ENCODE measurements at places on chromosomes 16 and 17.
A peak's percentile ranks its signal among the peaks of the same experiment; 100 is the strongest.

DNA sequence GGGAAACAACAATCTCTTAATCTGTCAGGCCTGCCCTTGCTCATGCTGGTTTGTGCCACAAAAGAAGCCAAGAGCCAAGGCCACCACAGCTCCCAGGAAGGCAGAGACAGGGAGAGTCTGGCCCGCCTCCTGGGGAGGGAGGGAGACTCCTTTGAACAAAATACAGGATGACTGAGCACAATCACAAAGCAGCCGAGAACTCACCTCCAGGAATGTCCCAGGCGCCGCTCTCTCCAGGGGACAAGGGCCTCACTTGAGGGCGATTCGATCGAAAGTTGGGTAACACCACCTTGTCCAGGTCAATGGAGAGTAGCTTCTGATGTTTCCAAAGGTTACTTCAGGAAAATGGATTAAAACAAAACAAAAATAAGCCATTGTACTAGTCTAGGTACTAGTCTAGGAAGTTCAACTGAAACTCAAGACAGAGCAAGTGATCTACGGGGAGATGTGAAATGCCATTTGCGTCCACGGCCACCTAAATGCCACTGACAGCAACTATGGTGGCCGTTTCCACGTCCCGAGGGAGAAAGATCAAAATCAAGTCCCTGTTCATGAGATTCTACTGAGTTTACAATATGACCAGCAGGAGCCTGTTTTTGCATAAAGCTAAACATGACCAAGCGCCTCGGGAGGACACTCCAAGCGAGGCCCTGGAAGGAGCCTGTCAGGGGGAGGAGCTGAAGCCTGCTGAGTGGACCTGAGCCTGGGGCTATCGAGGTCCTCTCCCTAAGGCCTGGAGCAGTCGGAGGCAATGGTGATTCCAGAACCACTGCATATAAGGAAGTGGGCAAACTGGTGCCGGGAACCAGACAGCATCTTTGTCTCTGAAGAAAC is 13.4 kb upstream of the SLC38A8 start:
- no peak for DNase-seq

- DNase-seq: no peak
Measured at GRCh38 chr17:40633871-40634270, 13.7 kb downstream of the SMARCE1 start.

- DNase-seq: no peak
Measured at GRCh38 chr17:21042458-21043295, at the start of gene USP22. USP22 (minus strand) TSS chr17:21043011; CDS start chr17:21042835, 176 bp downstream.

DNA sequence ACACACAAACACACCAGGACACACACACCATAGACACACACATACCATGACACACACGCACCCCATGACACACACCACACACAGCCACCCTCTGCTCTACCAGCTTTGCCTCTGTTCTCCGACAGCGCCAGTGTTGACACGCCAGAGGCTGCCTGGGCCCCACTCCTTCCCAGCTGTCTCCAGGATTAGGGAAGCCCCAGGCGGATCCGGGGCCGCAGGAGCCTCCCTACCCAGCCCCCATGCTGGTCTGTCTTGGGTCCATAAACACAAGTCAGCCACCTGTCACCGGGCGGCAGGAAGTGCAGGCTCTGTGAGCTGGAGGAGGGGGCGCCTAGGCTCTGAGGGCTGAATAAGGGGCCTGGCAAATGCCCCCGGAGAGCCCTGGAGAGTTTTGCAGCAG is 10.5 kb downstream of the TBC1D16 start:
- DNase-seq: no peak

- no peak for DNase-seq
Measured at GRCh38 chr16:15708096-15708495, 58.1 kb downstream of the NDE1 start.

DNA sequence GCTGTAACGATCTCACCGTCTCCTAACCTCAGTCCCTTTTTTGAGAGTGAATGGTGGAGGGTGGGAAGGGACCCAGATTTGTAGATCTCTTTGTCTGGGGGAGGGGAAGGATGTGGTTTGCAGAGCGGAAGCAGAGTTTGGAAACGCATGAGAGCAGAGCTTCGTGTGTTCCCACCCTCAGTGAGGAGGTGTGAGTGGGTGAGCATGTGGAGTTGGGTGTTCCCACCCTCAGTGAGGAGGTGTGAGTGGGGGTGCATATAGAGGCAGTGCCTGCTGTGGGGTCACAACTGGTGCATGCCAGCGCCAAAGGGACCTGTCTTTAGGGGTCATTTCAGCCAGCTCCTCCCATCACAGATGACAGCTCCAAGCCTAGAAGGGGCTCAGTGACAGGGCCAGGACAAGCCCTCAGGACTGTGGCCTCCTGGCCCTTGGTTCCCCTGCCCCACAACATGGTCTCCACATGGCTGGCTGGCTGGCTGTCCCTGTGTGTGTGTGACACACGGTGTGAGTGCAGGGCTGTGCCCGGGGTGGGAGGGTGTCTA is 1.8 kb upstream of the CISD3 start:
- no peak for DNase-seq

- peak; percentile 29 for DNase-seq
Measured at GRCh38 chr17:5630434-5630833, 46.1 kb upstream of the NLRP1 start.

- DNase-seq: no peak
Measured at GRCh38 chr16:4407543-4408322, 8.7 kb downstream of the CORO7 start.

Data from muscle of back (tissue), 13 donors.